ENCODE measurements at places on chromosomes 4 and X.

GRCh38 chr4:2350982-2351381 lies 67.5 kb downstream of the ZFYVE28 start:
- DNase-seq = no peak

DNA sequence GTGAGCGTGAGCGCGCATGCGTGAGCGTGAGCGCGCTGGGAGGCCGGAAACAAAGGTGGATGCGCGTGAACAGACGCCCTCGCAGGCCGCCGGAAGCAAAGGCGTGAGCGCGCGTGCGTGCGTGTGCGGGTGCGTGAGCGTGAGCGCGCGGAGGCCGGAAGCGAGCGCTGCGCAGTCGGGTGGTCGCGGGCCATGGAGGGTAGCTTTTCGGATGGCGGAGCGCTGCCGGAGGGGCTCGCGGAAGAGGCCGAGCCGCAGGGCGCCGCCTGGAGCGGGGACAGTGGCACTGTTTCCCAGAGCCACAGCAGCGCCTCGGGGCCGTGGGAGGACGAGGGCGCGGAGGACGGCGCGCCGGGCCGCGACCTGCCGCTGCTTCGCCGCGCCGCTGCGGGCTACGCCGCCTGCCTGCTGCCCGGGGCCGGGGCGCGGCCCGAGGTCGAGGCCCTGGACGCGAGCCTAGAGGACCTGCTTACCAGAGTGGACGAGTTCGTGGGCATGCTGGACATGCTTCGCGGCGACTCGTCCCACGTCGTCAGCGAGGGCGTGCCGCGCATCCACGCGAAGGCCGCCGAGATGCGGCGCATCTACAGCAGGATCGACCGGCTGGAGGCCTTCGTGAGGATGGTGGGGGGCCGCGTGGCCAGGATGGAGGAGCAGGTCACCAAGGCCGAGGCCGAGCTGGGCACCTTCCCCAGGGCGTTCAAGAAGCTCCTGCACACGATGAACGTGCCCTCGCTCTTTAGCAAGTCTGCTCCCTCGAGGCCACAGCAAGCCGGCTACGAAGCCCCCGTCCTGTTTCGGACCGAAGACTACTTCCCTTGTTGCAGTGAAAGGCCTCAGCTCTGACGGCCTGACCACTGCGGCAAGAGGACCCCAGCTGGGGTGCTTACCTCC lies at the start of gene BLOC1S4:
BLOC1S4 (plus strand) TSS at position 157 of the 894 bp plus-strand sequence; CDS start at position 193, 36 bp downstream.
- DNase-seq = peak; percentile 93

GRCh38 chr4:177225605-177226004 lies 84.1 kb upstream of the NEIL3 start:
- DNase-seq = no peak

DNA sequence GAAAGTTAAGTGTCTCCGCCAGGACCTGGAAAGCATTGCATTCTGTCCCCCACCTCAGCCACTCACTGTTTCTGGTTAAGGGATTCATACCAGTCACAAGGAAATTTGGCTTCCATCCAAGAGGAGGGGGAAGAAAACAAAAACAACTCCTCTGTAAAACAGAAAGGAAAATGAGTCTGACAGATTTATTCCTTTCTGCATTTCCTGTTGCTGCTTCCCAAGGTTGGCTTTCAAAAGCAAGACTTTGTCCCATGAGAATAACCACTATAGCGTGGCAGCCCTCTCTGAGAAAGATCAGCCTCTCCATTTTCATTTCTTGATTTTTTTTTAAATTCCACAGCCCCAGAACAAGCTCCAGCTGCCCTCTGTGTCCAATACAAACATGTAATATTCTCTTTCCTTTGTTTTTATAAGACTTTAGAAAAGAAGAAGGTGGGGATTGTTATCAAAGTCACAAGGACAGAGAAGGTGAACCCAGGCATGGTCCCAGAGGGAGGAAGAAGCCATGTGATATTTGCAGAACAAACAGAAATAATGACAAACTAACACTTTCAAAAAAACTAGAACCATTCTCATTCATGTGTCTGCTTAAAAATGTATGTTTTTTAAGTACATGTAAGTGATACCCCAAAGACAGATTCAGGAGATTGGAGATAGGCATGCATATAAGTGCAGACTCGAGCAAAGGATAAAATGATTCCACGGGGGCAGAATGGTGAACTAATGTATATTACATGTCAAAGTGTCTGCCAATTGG lies 90.7 kb upstream of the DCLK2 start:
- no peak for DNase-seq

DNA sequence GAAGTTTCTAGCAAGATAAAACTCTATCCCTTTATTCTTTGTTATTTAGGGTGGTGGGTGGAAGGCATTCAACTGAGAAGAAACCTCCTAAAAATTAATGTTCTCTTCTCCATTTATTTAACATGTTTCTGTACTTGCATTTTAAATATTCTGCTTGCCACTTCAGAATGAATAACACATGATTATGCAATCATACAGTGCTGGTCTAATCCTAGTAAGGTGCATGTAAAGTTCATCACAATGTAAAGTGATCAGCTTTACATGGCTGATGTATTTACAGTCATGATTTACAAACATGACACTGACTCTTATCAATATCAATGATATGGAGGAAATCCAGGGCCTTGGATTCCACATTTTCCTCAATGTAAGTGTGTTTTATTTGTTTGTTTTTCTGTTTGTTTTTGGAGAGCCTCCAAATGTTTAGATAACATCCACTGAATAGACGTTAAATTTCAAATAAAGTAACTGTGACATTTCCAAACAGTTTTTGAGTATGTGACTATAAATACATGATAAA lies 342.1 kb upstream of the CTSO start:
- DNase-seq = no peak

- no peak for DNase-seq
Measured at GRCh38 chrX:16215660-16216059, 48.4 kb downstream of the MAGEB17 start.

- DNase-seq = no peak
Measured at GRCh38 chr4:30399476-30399875, 320.7 kb upstream of the PCDH7 start.

DNA sequence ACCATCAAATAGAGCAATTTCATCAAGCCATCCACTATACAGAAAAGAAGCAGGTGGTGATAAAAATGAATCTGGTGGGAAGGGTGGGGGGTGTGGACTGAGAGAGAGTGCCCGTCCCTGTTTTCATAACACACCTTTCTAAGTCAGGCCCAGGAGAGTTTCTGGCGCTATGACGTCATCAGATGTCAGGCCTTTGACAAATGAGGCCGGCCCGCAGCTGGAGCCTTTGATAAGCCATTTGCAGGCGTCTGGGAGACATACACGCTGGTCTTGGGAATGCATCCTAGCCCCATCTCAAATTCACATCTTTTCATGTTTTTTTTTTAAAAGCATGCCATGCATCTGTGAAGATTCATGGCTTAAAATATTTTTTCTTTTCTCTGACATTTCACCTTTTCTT lies 404.5 kb downstream of the BCOR start:
- DNase-seq = no peak

- no peak for DNase-seq
Measured at GRCh38 chr4:12041828-12042227, 613.1 kb upstream of the HS3ST1 start.

- DNase-seq = no peak
Measured at GRCh38 chrX:134622056-134622812, 36.0 kb downstream of the PLAC1 start.

DNA sequence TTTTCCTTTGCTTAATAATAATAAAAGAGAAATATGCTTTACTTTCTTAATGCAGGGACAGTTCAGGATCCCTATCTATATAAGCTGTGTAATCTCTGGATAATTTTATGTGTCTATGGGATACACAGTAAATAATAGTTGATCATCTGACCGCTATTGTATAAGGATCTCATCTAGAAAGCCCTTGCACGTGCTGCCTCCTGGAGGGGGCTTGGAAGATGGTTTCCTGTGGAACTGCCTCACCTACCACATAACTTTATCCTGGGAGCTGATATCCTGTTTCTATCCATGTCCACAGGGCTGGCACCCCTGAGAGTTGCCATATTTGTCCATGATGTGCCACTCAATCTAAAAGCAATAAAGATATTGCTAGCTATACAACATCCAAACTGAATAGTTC lies 139.3 kb upstream of the FRMPD4 start:
- DNase-seq = no peak

- DNase-seq = no peak
Measured at GRCh38 chr4:4507403-4507802, 34.4 kb downstream of the STX18 start.

DNA sequence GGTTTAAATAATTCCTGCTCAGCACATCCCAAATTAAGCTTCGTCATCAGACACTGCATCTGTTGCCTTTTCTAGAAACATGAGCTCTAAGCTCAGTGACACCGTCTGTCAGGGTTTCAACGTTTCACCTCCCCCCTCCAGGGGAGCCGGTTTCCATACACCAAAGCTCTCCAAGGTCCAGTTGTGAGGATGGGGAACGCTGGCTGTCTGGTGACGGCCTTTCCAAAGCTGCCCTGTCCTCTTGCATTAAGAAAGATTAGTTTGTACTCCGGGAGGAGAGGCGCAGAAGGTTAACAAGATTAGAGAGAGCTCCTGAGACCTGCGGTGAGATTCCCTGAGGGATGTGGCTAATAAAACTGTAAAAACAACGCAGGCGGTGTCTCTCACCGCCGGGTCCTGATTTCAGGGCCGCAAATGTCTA lies 43.2 kb downstream of the ASMT start:
- DNase-seq = no peak

DNA sequence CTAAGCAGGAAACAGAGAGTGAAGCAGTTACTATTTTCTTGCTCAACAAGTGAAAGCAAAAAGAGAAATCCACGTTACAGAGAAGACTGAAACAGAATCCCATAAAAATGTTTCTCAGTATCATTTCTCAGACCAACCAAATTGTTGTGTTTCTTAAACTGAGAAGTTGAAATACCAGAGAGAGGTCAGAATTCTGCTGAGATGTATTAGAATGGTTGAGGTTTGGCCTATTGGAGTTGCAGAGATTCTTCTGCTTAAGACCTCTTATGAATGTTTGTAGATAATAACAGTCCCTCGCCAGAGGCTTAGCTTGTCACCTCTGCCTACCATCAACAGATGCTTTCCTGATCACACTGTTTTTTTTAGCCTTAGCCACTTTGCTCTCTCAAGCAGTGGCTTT lies 481.4 kb downstream of the TRIML1 start:
- no peak for DNase-seq

DNA sequence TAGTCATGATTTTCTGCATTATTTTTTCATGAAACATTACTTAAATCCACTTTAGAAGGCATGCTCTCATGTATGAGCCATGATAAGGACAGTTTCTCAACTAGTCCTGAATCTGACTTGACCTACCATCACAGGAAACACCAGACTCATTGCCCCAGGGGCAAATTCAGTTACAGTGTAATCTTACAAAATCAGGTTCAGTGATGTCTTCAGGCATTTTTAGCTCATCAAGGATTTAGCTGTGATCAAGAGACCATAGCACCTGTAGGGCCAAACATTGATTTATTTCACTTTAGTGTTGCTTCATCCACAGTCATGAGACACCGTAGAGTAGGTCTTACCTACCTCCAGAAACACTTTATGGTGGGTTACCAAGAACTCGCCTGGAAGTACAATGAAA lies 3.1 kb upstream of the TASL start:
- DNase-seq = no peak

DNA sequence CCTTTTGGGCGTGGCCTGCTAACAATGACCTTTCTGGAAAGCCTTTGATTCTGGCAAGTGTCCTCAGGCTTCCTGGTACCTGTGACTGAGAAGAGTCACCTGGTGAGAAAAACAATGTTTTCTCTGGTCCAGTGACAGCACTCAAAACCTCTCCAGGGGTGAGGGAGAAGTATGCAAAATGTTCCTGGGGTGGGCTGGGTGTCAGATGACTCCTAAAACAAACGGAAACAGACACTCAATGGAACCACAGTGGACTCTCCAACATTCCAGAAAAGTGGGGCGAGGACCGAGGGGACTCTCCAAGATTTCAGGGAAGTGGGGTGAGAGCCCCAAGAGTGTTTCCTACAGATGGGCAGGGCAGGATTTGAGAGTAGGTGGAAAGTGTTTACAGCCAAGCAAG lies 69.5 kb downstream of the ANAPC4 start:
- no peak for DNase-seq

DNA sequence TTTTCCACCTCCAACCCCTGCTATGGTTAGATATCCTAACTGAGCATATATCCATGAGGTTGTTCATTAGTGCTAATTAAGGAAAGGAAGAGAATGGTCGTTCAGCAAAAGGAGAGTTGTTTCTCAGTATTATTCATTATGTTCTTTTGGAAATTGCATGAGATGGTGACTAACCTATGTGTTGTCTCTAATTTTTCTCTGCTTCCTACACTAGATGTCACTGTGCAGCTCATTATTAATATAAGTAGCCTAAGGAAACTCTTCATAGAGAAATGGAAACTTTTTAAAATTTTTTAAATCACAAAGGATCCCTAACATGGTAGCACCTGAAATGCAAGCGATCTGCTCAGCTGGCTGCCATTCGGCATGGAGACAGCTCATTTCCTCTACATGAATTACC lies 67.7 kb upstream of the FAM9A start:
- no peak for DNase-seq

DNA sequence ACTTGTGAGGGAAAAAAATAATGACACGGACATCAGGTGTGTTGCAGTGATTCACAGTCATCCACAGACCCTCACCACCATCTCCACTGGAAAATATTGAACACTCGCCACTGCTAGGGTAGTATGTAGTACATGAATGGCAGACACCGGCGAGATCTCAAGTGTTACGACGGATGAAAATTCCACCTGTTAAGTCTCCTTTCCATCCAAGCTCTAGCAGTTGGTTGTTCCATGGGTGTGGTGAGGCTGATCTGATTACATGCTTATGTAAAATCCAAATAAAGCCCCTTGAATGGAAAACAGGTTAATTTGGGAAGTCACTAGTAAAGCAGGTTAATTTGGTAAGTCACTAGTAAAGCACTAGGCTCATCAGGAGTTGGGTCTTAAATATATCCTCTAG lies 1.1 kb upstream of the ARMCX4 start:
- no peak for DNase-seq

DNA sequence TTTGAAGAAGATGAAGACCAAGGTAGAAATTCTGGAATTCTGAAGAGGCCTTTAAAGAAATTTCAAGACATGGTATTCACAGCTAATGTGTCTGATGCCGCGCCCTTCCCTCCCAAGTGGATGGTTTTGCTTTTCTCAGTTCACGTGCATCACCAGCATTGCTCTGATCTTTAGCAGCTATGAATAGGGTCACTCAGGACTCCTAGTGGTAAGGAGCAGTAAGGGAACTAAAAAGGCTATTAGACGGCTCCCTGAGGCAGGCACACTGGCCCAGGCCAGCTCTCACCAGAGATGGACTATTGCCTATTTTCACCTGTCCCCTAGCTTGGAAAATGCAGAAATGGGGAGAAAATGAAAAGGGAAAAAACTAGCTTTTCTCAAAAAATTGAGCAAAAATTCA lies 447.5 kb upstream of the RASGEF1B start:
- DNase-seq = no peak
